ENCODE measurements at places on chromosomes 7 and 10. TPM values are rescaled to one million over a fixed set of nuclear protein-coding genes. Genes with fewer than 3 reads are reported as not detected.

GRCh38 chr10:15459218-15459617, 88.1 kb upstream of the FAM171A1 start:
- no peak for DNase-seq

DNA sequence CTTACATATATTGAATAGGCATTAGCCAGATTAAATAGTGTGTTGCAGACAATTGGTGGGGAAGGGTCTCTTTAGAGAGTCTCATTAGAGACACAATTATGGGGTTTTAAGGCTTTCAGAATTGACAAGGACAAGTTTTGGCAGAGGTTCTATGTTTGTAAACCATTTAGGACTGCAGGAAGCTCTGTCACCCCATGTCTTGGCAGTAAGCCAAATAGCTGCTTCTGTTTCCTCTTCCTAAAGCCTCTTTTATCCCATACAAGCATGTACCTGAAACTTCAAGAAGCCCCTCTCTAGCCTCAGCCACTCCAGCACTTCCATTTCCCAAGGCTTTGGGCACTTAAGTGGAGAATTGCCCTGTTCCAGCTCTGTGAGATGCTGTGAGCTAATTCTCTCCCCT, 21.8 kb upstream of the LRRC4 start:
- no peak for DNase-seq

The GIMAP4 gene
- total RNA-seq: 12.3 TPM

GRCh38 chr10:55979203-55979602, 381.9 kb downstream of the ZWINT start:
- DNase-seq: no peak

Data from thoracic aorta (tissue), 2 donors.